ENCODE measurements at places on chromosomes 3 and 15.

DNA sequence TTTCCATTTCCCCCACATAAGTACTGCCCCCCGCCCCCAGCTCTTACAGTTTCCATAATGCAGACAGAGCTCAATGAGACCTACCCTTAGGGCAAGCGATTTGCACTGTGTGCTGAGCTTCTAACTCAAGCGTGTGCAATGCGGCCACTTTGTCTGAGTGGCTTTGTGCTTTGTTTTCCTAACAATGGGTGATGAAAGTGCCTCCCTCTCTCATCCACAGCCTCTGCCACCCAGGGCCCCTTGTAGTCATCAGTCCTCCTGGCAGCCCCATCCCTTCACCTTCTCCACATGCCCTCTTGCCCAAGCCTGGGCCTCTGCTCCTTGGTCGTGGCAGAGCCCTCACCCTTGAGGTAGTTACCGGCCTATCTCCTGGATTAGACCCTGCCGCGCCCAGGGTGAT lies 17.2 kb downstream of the DAPK2 start:
- no peak for DNase-seq

DNA sequence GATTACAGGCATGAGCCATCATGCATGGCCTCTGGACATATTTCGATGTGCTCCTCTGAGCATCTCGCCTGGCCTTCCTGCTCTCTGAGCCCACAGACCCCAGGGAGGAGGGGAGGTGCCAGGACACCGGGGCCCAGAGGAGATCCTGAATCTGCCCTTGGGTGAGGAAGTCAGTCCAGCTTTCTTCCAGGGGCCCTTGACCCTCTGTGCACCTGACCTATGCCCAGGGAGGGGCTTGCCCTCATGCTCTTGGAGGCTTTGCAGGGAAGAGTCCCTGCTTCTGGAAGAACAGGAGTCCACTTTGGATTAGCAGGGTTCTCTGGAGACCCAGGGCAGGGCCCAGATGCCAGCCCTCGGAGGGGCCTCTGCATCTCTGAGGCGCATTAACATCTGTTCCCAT lies 1.4 kb downstream of the ACSBG1 start:
- DNase-seq: no peak

DNA sequence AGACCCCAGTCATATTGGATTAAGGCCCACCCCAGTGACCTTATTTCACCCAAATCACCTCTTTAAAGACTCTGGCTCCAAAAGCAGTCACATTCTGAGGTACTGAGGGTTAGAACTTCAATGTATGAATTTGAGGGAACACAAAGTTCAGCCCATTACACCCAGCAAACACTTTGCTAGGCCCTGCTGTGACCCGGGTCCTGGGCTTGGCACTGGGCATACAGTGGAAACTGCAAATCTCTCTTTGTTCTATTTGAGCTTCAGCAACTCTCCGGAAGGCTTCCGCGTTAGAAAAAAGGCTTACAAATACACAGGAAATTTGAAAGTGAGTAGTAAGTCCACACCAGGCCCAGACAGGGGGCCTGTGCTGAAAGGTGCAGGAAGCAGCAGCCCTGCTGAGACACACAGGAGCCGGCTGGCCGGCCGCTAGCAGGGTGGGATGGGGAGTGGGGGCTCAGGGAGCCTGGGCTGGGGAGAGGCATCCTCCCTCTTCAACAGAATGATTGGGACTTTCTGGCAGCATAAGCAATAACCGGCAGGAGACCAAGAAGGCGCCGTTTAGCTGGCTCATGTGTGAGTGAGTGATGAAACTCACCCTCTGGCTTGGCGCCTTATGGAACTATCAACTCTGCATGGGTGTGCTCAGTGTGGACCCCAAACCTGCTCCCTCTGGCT lies 13.0 kb downstream of the LIPC start:
- DNase-seq: no peak

- DNase-seq: no peak
These were observed 783 bp upstream of the DNAJB11 start for GRCh38 chr3:186569779-186570095.

DNA sequence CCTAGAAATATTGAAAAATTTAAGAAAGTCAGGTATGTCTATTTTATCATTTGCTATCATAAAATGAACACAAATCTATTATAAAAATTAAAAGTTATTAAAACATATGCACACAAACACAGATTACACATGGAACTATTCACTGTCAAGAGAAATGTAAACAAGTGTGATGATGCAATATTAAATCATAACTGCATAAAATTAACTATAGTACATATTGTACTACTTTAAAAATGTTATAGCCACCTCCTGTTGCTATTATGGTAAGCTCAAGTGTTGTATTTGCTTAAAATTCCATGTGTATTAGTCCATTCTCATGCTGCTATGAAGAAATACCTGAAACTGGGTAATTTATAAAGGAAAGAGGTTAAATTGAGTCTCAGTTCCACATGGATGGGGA lies 54.7 kb upstream of the CMC1 start:
- DNase-seq: no peak

DNA sequence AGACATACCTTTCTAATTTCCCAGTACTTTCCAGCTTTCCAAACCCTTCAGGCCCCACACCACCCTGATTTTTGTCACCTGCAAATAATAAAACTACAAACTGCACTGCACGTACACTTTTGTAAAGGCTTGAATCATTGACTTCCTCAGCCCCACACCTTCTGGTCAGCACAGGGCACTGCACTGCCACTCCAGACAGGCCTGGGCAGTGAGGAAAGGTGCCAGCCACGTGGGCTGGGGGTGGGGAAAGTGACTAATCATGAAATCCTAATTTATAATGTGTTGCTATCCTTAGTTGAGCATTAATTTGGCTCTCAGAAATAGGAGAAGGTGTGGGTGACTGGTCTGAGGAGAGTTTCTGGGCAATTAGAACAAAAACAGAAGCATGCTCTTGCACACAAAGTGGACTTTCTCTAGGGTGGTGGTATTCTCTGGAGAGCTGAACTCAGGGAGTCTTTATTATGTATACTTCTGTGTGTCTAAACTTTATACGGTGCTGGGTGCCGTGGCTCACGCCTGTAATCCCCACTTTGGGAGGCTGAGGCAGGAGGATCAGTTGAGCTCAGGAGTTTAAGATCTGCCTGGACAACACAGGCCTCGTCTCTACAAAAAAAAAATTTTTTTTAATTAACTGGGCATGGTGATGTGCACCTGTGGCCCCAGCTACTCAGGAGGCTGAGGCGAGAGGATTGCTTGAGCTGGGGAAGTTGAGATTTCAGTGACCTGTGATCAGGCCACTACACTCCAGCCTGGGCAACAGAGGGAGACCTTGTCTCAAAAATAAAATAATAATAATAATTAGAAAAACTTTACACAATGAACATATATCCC lies 58.2 kb upstream of the FLNB start:
- no peak for DNase-seq

DNA sequence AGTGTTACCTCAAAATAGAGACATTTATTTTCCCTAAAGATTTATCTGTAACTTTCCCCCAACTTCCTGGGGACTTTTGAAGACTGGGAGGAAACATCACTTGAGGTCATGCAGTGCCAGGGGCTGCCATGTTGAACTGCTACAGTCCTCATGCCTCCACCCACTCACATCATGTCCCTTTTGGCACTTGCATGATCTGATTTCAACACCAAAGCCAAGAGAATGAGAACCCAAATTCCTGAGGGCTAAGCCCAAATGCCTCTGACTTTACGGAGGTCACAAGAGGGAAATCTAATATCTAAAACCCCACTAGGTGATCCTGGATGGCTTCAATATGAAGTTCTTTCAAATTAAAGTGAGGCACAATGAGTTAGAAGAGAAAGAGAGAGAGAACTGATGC lies 213.1 kb downstream of the NTRK3 start:
- DNase-seq: no peak

- no peak for DNase-seq
These were observed 677.0 kb downstream of the FHIT start for GRCh38 chr3:60574046-60574769.

GRCh38 chr3:141854599-141854998 lies 21.8 kb upstream of the ATP1B3 start:
- DNase-seq: no peak

DNA sequence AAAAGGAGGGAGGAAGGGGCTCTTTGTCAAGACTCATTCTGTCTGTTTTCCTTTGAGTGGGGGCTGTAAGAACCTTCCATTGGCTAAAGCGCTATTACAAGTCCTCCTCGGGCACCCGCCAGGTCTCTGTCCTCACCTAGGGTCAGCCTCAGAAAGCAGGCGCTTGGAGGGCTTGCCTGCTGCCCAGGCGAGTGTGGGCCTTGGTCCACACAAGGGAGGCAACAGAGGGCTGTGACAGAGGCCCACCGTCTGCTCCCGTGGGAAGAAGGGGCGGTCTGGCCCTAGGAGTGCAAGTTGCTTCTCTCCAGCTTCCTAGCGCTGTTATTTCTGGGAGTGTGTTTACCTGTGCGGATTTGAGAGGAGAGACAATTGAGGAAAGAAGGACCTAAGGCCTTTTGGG lies 24.0 kb upstream of the EHD4 start:
- no peak for DNase-seq

- DNase-seq: no peak
These were observed 327.4 kb downstream of the NAALADL2 start for GRCh38 chr3:175186511-175186910.

- DNase-seq: no peak
These were observed 124.1 kb downstream of the TJP1 start for GRCh38 chr15:29698030-29698701.

DNA sequence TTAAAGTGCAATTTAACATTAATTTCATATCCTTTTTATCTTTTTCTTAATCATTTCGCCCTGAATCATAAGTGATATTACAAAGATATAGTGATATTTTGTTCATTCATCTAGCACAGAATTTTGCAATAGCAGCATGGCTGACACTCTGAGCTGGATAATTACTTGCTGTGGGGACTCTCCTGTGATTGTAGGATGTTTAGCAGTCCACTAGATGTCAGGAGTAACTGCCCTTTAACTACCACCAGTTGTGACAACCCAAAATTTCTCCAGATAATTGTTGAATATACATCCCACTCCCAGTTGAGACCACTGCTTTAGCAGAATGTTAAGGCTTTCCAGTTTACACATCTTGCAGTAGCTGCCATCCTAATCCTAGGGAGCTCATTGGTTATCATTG lies 196.8 kb upstream of the MBNL1 start:
- no peak for DNase-seq

DNA sequence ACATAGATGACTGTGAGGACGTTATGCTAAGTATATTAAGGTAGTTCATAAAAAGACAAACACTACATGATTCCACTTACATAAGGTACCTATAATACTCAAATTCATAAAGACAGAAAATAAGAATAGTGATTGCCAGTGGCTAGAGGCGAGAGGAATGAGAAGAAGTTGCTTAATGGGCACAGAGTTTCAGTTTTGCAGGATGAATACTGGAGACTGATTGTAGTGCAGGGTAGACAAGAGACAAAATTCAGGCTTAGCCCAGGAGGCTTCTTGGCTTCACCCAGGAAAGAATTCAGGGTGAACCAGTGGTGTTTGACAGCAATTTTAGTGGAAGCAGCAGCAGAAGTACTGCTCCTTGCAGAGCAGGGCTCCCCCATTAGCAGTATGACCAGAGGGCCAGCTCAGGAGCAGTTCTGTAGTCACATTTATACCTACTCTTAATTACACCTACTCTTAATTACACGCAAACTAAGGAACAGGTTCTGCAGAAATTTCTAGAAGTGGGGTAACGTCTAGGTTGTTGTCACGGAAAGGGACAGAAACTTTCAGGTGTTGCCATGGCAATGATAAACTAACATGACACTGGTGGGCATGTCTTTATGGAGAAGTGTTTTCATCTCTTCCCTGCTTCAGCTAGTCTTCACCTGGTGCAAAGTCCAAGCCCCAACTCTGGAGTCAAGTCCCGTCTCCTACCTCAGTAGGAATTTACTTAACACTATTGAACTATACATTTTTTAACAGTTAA lies 55.2 kb downstream of the TBL1XR1 start:
- DNase-seq: no peak

- no peak for DNase-seq
These were observed 2.7 kb upstream of the ISL2 start for GRCh38 chr15:76333720-76334437.

DNA sequence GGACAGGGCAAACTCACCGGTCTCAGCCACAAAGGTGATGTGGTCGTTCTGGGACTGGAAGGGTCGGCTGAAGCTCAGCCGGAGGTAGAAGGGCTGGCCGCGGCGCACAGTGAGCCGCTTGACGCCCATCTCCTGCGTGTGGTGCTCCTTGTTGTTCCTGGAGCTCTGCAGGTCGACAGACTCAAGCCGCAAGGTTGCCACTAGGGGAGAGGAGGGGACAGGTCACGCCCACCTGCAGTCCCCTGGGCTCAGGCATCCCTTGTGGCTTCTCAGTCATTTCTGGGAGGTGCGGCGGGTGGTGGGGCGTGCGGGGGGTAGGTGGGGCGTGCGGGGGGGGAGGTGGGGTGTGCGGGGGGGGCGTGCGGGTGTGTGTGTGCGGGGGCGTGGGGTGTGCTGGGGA lies 26.7 kb upstream of the TGM5 start:
- DNase-seq: no peak

DNA sequence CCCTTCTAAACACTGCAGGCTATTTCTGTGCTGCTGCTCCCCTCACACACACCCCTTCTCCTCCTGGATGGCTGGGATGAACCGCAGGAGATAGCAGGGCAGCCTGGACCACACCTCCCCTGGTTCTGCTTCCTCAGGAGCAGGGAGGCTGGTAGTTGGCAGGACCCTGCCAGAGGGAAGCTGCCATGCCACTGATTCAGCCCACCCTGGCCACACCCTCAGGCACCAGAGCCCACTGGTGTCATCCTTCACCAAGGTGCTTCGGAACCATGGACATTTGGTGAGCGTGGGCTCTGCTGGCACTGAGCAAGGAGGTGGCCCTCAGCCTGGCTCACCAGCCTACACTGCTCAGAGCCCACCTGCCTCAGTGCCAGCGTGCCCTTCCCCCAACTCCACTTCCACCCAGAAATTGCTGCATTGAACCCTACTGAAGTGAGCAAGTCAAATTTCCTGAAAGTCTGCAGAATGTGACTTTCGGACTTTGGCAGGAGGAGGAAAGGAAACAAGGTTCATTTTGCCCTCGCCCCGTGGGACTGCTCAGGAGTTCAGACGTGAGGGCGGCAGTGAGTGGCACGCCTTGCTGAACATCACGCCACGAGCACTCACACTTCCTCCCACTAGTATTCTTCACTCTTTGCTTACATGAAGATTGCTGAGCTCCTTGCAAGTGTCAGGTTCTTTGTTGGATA lies 26.3 kb downstream of the BMF start:
- DNase-seq: no peak

DNA sequence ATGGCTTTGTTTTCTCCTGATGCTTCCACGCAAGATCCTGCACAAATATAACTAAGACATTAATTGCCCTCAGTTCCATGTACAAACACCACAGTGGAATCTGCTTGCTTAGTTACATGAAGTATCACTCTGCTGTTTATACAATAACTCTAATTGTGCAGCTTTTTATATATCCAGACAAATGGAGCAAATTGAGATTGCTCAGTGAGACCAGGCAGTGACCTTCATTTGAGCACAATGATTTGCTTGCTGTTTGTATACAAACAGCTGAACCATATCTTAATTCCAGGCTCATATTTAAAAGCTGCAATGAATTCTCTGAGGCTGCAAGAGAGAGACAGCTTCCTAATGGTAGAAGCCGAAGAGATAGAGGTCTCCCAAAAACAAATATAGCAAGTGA lies 243.7 kb downstream of the CADPS start:
- DNase-seq: no peak

Data from NCI-H446 (cell line).